Sigmoid colon (tissue), 7 donors: ENCODE measurements at places on chromosomes 16 and 17. TPM values are rescaled to one million over a fixed set of nuclear protein-coding genes. Genes with fewer than 3 reads are reported as not detected.

- DNase-seq: no peak
Measured at GRCh38 chr17:59001158-59001814, 105.4 kb downstream of the TRIM37 start.

DNA sequence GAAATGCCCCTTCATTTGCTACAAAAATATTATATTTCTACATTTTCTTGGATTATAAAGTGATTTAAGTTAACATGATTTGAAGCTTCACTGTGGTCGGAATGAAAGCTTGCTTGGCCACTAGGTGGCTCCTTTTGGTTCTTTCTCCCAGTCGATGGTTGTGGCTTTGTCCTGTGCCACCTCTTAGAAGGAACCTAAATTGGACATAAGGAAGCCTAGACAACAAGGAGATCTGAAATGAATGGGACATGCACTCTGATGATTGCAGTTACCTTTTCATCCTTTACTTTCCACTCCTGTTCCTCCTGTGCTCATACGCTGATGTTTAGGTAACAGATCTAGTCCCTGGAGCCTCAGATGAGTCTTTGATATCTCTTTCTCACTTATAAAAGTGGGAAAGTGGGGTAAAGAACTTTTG, 39.2 kb downstream of the FTO start:
- DNase-seq: no peak

DNA sequence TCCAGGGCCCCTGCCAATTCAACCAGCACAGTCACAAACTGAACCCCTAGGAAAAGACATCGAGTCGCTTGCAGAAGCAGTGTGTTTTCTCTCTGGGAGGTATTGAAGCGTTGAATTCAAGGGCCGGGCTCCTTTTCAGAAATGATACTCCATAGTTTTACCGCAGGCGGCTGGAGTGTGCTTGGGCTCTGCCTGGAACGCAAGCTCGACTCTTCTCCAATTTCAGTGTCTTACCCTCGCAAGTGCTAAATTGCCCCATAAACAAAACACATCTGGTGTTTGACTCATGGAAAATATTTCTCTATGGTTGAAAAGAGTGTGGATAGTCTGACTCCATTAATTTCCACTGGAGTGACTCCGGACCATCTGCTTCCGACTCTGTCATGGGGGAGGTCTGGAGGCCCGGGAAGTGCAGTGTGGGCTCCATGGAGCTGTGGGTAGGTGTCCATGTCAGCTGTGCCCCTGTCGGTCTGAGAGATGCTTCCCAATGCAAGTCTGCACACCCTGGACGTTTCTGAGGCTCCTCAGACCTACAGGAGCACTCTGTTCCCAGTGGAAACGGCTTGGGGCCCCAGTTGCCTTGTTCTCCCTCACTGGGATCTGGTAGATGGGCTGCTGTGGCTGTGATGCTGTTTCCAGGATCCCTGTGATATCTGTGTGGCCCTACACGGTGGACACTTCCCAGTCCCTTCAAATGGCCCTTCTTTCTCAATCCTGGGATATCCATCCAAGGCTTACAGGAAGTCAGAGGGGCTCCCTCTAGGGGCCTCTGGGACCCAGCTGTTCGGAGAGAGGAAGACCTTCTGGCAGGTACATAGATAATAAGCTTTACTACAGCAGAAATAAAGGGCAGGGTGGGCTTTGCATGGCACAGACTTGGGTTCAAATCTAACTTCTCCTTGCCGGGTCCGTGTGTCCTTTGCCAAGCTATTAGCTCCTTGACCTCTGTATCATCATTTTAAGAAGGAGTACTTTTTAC, 119.8 kb upstream of the CDH13 start:
- DNase-seq: no peak

DNA sequence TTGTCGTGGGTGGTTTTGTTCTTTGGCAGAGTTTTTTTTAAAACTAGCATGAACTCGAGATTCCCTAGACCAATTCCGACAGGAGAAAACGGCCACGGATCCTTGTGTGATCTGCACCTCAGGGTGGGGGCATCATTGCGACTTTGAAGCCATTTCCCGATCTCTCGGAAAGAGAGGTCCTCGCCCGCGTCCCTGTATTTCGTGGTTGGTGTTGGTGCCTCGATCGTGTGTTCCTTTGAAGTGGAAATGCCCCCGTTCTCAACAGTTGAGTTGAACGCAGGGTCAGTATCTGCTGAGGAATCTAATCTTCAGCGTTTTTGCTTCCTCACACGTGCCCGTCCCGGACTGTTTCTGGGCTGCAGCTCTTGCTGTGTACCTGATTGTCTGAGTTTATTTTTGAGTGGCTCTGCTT, 1.1 kb downstream of the CRAMP1 start:
- no peak for DNase-seq

MT1F gene
- 7.1 TPM for polyA plus RNA-seq

TP53TG3C gene
- polyA plus RNA-seq: not detected

DNA sequence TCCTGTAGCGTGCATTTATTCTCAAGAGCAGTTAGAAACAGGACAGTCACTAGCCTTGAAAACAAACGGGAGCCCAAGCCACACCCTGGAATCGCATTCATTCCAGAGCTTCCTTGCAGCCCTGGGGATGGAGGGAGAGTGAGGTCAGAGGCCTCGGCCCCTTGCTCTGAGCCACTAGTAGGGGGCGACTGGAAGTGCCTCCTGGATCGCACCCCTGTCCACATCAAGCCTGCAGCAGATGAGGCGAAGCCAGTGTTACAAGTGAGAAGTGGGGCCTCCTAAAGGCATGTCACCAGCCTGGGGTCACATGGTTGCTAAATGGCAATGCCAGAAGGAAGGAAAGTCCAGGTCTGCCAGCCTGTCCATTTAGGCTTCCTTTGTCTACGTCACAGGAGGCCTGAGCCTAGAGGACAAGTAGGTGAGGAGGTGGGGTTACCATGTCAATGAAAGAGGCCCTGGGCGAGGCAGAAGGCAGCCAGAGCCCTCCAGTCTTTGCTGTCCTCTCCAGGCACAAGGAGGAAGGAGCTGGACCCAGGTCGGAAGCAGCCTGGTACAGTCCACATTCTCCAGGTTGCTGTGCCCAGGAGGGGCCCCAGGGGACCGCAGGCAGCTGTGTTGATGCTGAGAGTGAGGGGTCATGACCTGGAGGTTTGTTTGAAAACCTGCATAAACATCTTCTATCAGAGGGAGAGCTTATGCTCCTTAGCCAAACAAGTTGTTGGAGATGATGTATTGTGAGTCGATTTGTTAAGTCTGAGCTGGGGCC, 3.0 kb upstream of the RCVRN start:
- no peak for DNase-seq

SEPTIN1 gene
- 1.2 TPM for polyA plus RNA-seq

DNA sequence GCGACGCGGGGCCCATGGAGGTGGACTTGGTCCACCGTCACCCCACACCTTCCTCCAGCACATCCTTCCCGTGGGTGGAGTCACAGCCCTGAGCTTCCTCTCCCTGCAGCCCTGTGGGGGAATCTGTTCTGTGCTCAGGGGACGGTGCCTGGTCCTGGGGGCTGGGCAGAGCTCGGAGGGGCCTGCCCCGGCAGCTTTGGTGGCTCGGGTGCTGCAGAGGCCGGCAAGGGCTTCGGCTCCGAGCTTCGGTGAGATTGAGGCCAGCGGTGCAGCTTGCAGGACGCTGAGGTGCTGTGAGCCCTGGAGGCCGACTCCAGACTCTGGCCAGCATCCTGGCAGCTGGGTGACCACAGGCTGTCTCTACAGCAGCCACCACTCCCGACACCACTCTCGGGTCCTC, 36.4 kb downstream of the METRNL start:
- DNase-seq: no peak

DNA sequence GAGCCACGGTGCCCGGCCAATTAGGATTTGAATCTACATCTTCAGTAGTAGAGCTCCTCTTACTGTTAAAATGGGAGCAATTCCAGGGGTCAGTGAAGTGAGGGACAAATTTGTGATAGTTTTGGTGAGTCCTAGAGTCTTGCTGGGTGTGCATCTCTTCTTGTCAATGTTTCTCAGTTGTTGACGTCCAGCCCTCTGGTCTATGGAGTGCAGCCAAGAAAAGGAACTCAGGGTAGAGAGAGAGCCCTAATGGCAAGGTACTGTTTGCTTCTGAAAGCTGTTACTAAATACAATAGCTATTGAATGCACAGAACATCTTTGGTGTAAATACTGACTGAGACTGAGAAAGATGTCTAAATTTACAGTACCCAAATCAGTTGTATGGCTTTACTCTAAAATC, 282.5 kb upstream of the SALL1 start:
- DNase-seq: no peak

DNA sequence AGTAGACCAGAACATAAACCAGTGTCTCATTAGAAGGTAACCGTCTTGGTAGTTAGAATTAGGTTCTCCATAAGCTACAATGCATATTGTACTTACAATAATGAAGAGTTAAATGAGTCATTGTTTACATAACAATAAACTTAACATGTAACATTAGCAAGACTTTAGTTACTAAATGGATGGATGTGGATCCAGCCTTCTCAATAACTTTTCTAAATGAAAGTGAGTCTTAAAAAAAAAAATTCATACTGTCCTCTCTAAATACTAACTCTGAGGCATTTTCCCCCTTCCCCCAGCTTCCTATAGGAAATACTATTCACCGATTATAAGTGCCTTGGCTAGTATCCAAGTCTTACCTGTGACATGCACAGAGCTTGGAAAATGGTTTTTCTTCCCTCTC, 155.3 kb downstream of the CYB561 start:
- DNase-seq: no peak

RPH3AL gene
- polyA plus RNA-seq: 23.1 TPM

GRCh38 chr16:53224951-53225533, 170.3 kb downstream of the CHD9 start:
- DNase-seq: no peak

GRCh38 chr17:17181666-17182597, 24.2 kb downstream of the PLD6 start:
- no peak for DNase-seq

DNA sequence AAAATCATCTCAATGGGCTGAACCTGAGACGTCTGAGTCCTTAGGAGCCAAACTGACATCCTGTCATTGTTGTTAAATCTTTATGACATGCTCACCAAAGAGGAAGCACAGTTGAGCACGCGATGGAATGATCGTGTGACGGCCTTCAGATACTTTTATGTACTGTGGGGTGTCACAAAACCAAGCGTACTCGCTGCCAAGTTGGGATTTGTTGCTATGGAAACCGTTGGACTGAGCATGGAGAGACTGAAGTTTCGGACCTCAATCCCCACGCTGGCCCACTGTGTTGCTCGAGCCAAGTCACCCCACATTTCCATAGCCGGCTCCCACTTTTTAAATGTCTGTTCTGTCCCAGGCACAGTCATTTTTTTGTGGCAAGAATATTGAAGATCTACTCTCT, 222.8 kb upstream of the SDK2 start:
- no peak for DNase-seq

- no peak for DNase-seq
Measured at GRCh38 chr16:80417706-80418271, 123.0 kb upstream of the DYNLRB2 start.

GRCh38 chr17:13736916-13737315, 135.2 kb upstream of the HS3ST3A1 start:
- no peak for DNase-seq

- DNase-seq: no peak
Measured at GRCh38 chr17:40680998-40681397, 16.0 kb upstream of the KRT222 start.

DNA sequence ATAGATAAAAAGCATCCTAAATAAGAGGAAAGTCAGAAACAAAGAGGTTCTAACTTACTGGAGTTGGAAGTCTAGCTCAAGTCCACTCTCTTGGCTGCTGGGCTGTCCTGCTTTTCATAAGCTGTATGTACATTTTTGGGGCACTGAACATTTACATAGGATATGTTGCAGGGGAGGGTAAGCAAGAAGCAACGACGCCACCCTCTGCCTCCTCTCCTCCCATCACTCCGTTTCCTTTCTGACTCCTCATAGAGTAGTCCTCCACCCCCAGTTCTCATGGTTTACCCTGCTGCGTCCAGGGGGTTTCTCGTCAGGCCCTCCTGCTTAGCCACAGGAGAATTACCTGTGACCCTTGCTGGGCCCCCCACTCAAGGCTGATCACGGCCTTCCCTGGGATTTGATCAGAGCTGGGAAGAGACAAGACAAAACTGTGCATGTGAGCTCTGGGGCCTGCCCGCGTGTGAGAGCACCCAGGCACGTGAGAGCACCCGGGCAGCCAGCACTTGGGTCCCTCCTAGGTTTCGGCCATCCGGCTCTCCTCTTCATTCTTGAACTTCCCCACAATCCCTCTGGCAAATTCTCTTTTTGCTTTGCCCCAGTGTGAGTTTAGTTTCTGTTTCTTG, 37.1 kb downstream of the TMEM11 start:
- peak; percentile 32 for DNase-seq

DNA sequence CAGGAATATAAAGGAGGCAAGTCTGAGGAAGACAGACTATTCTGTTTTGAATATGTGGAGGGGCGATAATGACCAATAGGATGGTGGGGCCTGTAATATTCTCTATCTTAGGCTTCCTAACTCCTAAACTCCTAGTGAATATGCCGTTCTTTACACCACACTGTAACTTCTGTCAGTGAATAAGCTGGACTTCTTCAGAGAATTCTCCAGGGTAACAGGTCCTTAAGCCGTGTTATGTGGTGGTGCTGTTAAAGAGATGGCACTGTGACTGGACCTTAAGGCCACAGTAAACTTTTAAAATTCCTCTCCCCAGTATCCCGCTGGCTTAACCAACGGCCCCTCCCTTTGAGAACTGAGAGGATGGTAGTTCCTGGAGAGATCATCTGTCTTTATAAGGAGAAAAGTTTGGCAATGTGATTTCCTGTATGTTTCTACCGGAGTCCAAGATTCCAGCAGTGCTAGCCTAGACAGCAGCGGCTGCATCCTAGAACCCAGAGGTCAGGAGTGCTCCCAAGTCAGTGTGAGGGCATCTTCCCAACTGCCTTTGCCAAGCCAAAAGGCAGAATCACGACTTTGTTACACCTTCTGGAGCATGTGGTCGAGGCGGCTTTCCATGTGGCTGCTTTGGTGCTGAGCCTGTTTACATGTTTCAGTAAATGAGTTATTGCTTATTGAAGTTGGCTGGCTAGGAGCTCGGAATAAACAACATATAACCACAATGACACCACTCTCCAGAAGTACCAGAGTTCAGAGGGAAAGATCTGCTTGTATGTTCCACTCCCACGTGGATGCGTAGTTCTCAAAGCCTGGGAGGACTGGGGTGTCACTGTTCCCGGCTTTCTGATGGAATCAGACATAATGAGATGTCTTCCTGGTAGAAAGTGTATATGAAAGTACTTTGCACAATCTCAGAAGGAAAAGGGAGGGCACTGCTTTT, 41.0 kb downstream of the TUBD1 start:
- DNase-seq: peak; percentile 95

GRCh38 chr17:78415821-78416711, 37.6 kb downstream of the PGS1 start:
- no peak for DNase-seq

- no peak for DNase-seq
Measured at GRCh38 chr17:726271-726919, 6.0 kb upstream of the TLCD3A start.

SGCA gene
- 4.6 TPM for polyA plus RNA-seq

PYDC1 gene
- not detected for polyA plus RNA-seq

DNA sequence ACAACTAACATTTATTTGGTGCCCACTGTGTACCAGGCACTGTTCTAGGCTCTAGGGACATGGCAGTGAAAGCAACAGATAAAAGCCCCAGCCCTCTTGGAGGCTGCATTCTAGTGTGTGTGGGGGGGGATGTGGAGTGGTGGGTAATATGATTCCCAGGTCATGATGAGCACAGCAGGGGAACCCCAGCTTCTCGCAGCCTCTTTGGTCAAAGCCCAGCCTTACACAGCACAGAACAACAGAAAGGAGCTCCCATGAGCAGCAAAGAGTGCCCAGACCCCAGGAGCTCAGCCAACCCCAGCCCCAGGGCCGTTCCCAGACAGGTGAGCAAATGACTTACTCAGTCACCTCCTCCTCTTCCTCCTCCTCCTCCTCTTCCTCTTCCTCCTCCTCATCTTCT, 21.9 kb downstream of the CNGB1 start:
- DNase-seq: no peak
